Activated T-helper 2 cell treated with anti-CD3 and anti-CD28 coated beads, Interferon-gamma antibody, Interleukin-2, Interleukin-4, amounts not matched to agents 10 μg/mL and 5 μg/mL and 100 μg/mL, durations not matched to agents 14 hours and 24 hours and 36 hours (primary cell): ENCODE measurements at places on chromosomes 16 and 17. TPM values are rescaled to one million over a fixed set of nuclear protein-coding genes. Genes with fewer than 3 reads are reported as not detected.

The PAQR4 gene
- 46.9 and 49.9 TPM in 2 replicates for total RNA-seq

The PRDM7 gene
- total RNA-seq, result not detected in 2 replicates

The TMED6 gene
- 1.8 and 1.9 TPM in 2 replicates for total RNA-seq

The KLHL11 gene
- 44.3 and 46.0 TPM in 2 replicates for total RNA-seq

The ZNF423 gene
- total RNA-seq, result not detected in 2 replicates

The MT4 gene
- not detected in 2 replicates for total RNA-seq

The RNF227 gene
- total RNA-seq, result 4.8 and 5.0 TPM in 2 replicates

The MRC2 gene
- total RNA-seq, result 3.1 and 3.7 TPM in 2 replicates

The DNAI2 gene
- 0.55 and 0.75 TPM in 2 replicates for total RNA-seq

The TBC1D3K gene
- not detected in 2 replicates for total RNA-seq

The CNGB1 gene
- total RNA-seq, result not detected in 2 replicates

The SLC47A1 gene
- 0.07 and 0.25 TPM in 2 replicates for total RNA-seq

The ACSM2A gene
- total RNA-seq, result 3.8 and 4.6 TPM in 2 replicates

The PTGES3L gene
- 1.9 and 2.1 TPM in 2 replicates for total RNA-seq

The TCAP gene
- 0.76 and 0.87 TPM in 2 replicates for total RNA-seq

The BRICD5 gene
- 24.6 and 25.2 TPM in 2 replicates for total RNA-seq

The FGF11 gene
- 4.8 and 6.1 TPM in 2 replicates for total RNA-seq

The DLX4 gene
- total RNA-seq, result not detected in 2 replicates

The CD300A gene
- 16.6 and 16.7 TPM in 2 replicates for total RNA-seq

The POLDIP2 gene
- 89.7 and 93.2 TPM in 2 replicates for total RNA-seq

The AP1G1 gene
- total RNA-seq, result 90.6 and 91.6 TPM in 2 replicates

The ZSCAN10 gene
- total RNA-seq, result not detected in 2 replicates

The ADGRG3 gene
- not detected in 2 replicates for total RNA-seq

The SPIRE2 gene
- 1.9 and 2.7 TPM in 2 replicates for total RNA-seq

The STXBP4 gene
- 7.4 and 7.6 TPM in 2 replicates for total RNA-seq

The LITAFD gene
- total RNA-seq, result not detected in 2 replicates

The ABCA10 gene
- 0.07 and 0.23 TPM in 2 replicates for total RNA-seq

The ACSM2B gene
- total RNA-seq, result 2.3 and 2.6 TPM in 2 replicates

The FZD2 gene
- 0.53 and 0.57 TPM in 2 replicates for total RNA-seq
